SK-N-DZ (cell line): ENCODE measurements at places on chromosomes 12 and 14.

GRCh38 chr12:109845824-109846205, 12.6 kb upstream of the TRPV4 start:
- DNase-seq: no peak

GRCh38 chr14:23529016-23529415, 22.5 kb downstream of the ZFHX2 start:
- DNase-seq: no peak

GRCh38 chr14:105411017-105411941, 8.3 kb upstream of the MTA1 start:
- DNase-seq: no peak

- no peak for DNase-seq
Observed at GRCh38 chr14:74049876-74050495, 30.8 kb downstream of the BBOF1 start.

GRCh38 chr12:60257063-60257462, 661.2 kb downstream of the SLC16A7 start:
- DNase-seq: peak; percentile 17

GRCh38 chr14:102625564-102626296, 33.3 kb downstream of the RCOR1 start:
- DNase-seq: no peak
